Urinary bladder (tissue), 4 donors: ENCODE measurements at places on chromosomes 2 and 18. TPM values are rescaled to one million over a fixed set of nuclear protein-coding genes. Genes with fewer than 3 reads are reported as not detected.

RAMP1 gene
- 13.2 TPM for total RNA-seq

RIT2 gene
- 0.48 TPM for total RNA-seq

NTSR2 gene
- not detected for total RNA-seq

BBS5 gene
- total RNA-seq = 13.8 TPM

FAM117B gene
- 16.5 TPM for total RNA-seq

GALR1 gene
- 1.1 TPM for total RNA-seq

CRYBA2 gene
- total RNA-seq = not detected

SOX11 gene
- 9.8 TPM for total RNA-seq

ANO7 gene
- total RNA-seq = 0.58 TPM

EPG5 gene
- 39.8 TPM for total RNA-seq

SPDYA gene
- total RNA-seq = 7.1 TPM

CCDC102B gene
- total RNA-seq = 114 TPM

GPR55 gene
- 0.05 TPM for total RNA-seq

GALNT13 gene
- 19.5 TPM for total RNA-seq

SERPINB13 gene
- total RNA-seq = 1.7 TPM

CDKL4 gene
- total RNA-seq = 7.5 TPM

PDE11A gene
- 1.3 TPM for total RNA-seq
